ENCODE measurements at places on chromosomes 6 and 20.
A peak's percentile ranks its signal among the peaks of the same experiment; 100 is the strongest.

DNA sequence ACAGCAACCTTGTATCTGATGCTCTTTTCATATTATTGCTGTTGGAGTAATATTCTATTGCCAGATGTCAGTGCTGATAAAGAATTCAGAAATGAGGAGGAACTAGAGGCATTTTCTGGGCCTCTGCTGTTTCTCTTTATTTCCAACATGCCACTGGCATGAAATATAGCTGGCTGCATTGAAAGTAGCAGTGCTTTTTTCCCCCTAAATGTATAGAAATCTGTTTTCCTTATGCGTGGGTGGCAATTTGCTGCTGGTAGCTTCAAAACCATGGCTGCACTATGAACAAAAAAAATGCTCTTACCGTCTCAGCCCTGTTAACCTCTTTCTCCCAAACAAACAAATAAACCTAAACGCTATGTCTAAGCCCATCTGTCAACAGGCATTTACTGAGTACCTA lies 442.3 kb upstream of the AGPAT4 start:
- DNase-seq: no peak

DNA sequence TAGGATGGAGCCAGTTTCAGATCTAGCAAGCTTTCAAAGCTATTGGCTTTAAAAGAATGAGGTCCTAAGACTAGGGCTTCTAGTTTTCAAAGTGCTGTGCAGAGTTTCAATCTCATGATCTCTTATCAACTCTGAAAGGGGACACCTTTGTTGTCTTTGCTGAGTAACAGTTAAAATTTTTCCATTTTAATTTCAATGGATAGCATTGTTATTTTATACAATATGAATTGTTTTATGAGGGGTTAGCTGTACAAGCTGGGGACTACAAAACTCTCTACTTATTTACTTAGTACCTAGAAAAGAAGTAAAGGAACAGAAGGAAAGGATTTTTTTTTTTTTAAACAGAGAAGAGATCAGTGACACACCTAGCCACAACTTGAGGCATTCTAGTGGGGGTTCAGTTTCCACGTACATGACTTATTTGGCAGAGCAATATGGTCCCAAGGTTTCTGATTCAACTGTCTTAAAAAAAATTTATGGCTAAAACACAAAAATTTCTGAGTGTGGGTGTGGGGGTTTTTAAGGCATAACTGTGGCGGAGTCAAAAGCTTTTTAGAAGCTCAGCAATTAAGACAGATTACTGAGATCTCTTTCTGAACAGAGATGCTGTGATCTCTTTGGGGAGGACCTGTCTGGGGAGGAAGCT lies 46.1 kb upstream of the JAG1 start:
- no peak for DNase-seq

GRCh38 chr20:62925420-62926228 lies 681 bp downstream of the DIDO1 start:
- DNase-seq: peak; percentile 42

DNA sequence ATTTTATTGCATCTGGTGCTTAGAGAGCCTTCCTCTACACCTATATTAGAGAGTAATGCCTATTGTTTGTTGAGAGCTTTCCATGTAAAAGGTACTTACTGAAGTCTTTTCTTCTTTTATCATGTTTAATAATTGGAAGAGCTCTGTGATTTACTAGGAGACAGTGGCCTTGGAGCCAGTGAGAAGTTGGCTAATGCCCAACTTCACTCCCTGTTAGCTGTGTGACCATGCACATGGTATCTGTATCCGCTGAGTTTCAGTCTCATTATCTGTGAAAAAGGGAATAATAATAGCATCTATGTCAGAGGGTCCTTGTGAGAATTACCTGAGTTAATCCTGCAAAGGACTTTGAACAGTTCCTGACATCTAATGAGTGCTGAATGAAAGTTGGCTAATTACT lies 105.0 kb downstream of the CD109 start:
- DNase-seq: no peak

GRCh38 chr6:167937948-167938911 lies 59.2 kb upstream of the KIF25 start:
- DNase-seq: peak; percentile 8

All from LHCN-M2 (cell line).